ENCODE measurements at places on chromosomes 5 and 9. TPM values are rescaled to one million over a fixed set of nuclear protein-coding genes. Genes with fewer than 3 reads are reported as not detected.

- H3K4me1 ChIP-seq, result peaks cover 18% of the 10 kb centered on the region
- H3K36me3 ChIP-seq, result no peaks in the 10 kb centered on the region
- DNase-seq, result peak; percentile 50
- H3K27me3 ChIP-seq, result no peaks in the 10 kb centered on the region
- peak overlapping the region; percentile 61 for H3K27ac ChIP-seq
Observed at GRCh38 chr5:173890195-173890991, 2.2 kb downstream of the CPEB4 start.

- no peak overlapping the region for H3K27ac ChIP-seq
- DNase-seq, result peak; percentile 86
- no peak overlapping the region for H3K4me3 ChIP-seq
- H3K27me3 ChIP-seq, result no peaks in the 10 kb centered on the region
Observed at GRCh38 chr5:175517824-175518450, 39.6 kb downstream of the SFXN1 start.

The ASTN2 gene
- total RNA-seq, result 7.7 TPM

The DNAH5 gene
- under 0.01 TPM for total RNA-seq

GRCh38 chr5:96725257-96725656 is 63.1 kb downstream of the CAST start:
- no peak overlapping the region for H3K27ac ChIP-seq
- no peak overlapping the region for H3K4me3 ChIP-seq
- DNase-seq, result no peak
- H3K4me1 ChIP-seq, result peaks cover 10% of the 10 kb centered on the region
- no peaks in the 10 kb centered on the region for H3K36me3 ChIP-seq

DNA sequence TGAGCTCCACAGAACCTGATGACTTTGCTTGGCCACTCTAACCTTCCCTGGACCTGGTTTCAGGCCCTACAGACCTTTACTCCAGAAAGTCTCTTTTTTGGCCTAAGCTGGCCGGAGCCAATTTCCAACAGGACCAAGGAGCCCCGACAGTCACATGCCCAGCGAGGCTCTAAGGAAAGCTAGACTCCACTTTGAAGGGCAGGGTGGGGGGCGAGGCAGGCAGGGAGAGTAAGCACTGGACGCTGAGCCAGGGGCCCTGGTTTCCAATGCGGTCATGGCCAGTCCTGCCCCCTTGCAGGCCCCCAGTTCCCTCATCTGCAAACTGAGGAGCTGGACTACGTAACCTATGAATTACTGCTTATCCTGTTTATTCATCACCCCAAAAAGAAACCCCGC is 65.2 kb downstream of the ADAMTS2 start:
- H3K27ac ChIP-seq, result no peak overlapping the region
- no peak overlapping the region for H3K4me3 ChIP-seq
- H3K4me1 ChIP-seq, result peaks cover 9% of the 10 kb centered on the region
- no peak for DNase-seq
- H3K36me3 ChIP-seq, result no peaks in the 10 kb centered on the region
- H3K27me3 ChIP-seq, result no peaks in the 10 kb centered on the region

DNA sequence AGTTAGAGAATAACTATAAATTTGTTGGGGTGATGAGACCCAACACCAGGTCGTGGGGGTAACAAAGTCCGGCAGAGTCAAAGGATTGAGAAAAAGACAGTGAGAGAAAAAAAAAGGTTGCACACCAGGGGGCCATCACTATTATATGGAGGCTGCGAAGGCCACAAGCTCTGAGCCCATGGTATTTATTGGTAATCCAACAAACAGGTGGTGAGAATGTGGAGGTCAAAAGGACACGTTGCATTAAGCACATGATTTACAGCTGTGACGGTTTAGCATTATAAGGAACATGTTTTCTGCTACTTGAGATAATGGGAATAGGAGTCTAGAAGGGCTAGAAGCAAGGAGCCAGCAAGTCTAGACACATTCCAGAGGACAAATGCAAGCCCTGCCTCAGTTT is 2202.2 kb upstream of the C9orf72 start:
- H3K27ac ChIP-seq, result no peak overlapping the region
- H3K4me3 ChIP-seq, result no peak overlapping the region
- H3K36me3 ChIP-seq, result no peaks in the 10 kb centered on the region
- no peak for DNase-seq
- H3K27me3 ChIP-seq, result no peaks in the 10 kb centered on the region

The ZNF354C gene
- total RNA-seq, result 3.4 TPM

- no peaks in the 10 kb centered on the region for H3K36me3 ChIP-seq
- no peaks in the 10 kb centered on the region for H3K4me1 ChIP-seq
- no peaks in the 10 kb centered on the region for H3K27me3 ChIP-seq
- no peak overlapping the region for H3K4me3 ChIP-seq
- no peak overlapping the region for H3K27ac ChIP-seq
Observed at GRCh38 chr9:111108946-111109345, 70.7 kb upstream of the LPAR1 start.

GRCh38 chr9:70403166-70403565 is 11.3 kb downstream of the KLF9 start:
- peaks cover 9% of the 10 kb centered on the region for H3K27me3 ChIP-seq
- DNase-seq, result no peak
- H3K4me3 ChIP-seq, result no peak overlapping the region
- H3K27ac ChIP-seq, result no peak overlapping the region
- no peaks in the 10 kb centered on the region for H3K4me1 ChIP-seq
- H3K36me3 ChIP-seq, result no peaks in the 10 kb centered on the region

DNA sequence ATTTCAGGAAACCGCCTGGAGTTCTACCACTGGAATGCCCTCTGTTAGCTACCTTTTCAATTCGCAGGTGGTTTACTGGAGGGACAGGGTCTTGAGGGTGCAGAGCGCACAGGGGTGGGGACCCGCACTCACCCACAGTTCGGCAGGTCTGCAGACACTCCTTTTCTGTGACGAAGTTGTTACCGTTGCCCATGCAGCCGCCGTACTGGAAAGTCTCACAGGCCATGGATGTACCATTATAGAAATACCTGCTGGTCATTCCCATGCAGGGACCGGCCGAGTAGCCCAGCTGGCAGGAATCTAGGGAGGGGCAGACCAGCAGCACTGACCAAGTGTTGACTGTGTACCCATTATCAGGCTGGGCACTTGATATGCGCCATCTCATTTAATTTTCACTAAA is 16.8 kb downstream of the AMBP start:
- no peak overlapping the region for H3K27ac ChIP-seq
- no peak for DNase-seq
- H3K4me1 ChIP-seq, result peaks cover 4% of the 10 kb centered on the region
- H3K36me3 ChIP-seq, result no peaks in the 10 kb centered on the region
- no peak overlapping the region for H3K4me3 ChIP-seq

- H3K4me1 ChIP-seq, result peaks cover 7% of the 10 kb centered on the region
- no peak overlapping the region for H3K4me3 ChIP-seq
- no peaks in the 10 kb centered on the region for H3K36me3 ChIP-seq
Observed at GRCh38 chr5:68318955-68319705, 103.6 kb downstream of the PIK3R1 start.

The PCA3 gene
- total RNA-seq, result not detected

DNA sequence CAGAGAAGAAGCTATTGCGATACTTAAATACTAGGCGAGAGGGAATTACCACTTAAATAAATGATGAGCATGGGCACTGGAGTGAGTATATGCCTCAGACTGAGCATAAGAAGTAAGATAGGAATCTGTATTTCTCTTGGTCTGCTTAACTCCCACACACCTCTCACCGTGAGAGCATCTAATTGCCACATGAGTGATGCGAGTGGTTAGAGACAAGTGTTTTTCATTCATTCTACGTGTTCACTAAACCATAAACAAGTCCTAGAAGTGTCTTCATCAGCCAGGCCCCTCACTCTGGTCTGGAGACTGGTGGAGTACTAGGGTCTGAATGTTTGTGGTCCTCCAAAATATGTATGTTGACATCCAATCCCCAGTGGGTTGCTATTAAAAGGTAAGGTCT is 150.2 kb upstream of the SLC12A2 start:
- H3K27me3 ChIP-seq, result no peaks in the 10 kb centered on the region
- H3K27ac ChIP-seq, result no peak overlapping the region
- no peaks in the 10 kb centered on the region for H3K4me1 ChIP-seq
- no peaks in the 10 kb centered on the region for H3K36me3 ChIP-seq

The MCTP1 gene
- not detected for total RNA-seq

The OR13D1 gene
- not detected for total RNA-seq

- H3K4me3 ChIP-seq, result no peak overlapping the region
- no peak overlapping the region for H3K27ac ChIP-seq
- H3K27me3 ChIP-seq, result peaks cover 28% of the 10 kb centered on the region
- no peaks in the 10 kb centered on the region for H3K36me3 ChIP-seq
Observed at GRCh38 chr9:126704157-126704891, 90.6 kb downstream of the LMX1B start.

GRCh38 chr5:147902609-147903115 is 3.7 kb downstream of the C5orf46 start:
- no peak for DNase-seq
- no peak overlapping the region for H3K27ac ChIP-seq
- no peaks in the 10 kb centered on the region for H3K36me3 ChIP-seq
- H3K27me3 ChIP-seq, result no peaks in the 10 kb centered on the region
- no peak overlapping the region for H3K4me3 ChIP-seq

DNA sequence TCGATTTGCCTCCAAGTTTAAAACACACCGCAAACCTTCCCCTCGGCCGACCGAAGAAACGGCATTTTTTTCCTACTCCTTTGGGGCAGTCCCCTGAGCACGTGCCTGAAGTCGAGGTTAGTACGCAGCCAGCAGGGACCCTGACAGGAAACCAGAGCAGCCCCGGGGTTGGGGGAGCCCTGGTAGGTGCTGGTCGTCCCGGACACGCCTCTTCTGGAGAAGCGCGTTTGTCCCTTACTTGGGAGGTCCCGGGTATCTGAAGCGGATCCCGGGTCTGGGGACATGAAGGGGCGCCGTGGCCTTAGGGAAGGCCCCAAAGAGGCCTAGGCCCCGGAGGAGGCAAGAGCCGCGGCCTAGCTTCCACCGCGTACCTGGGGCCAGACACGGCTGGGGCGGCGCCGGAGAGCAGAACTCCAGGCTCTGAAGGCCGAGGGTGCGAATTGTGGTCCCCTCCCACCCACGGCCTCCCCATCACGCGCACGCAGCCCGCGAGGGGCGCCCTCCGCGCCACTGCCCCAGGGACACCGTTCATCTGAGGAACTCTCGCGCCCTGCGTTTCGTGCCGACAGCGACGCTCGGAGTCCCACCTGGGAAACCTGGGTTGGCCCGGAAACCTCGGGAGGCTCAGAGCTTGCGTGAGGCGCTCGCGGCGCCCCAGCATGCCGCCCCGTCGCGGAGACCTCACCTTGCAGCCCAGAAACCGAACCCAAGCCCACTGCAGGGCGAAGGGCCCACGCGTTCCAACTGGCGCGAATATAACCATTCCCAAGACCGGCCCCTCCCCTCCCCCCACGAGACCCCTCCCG is 10.4 kb downstream of the OTP start:
- no peaks in the 10 kb centered on the region for H3K36me3 ChIP-seq
- H3K4me3 ChIP-seq, result no peak overlapping the region
- peaks cover 4% of the 10 kb centered on the region for H3K4me1 ChIP-seq
- H3K27me3 ChIP-seq, result peaks cover 100% of the 10 kb centered on the region
- DNase-seq, result no peak
- no peak overlapping the region for H3K27ac ChIP-seq

GRCh38 chr5:159211729-159212174 is 2.4 kb upstream of the RNF145 start:
- H3K4me3 ChIP-seq, result no peak overlapping the region
- H3K27ac ChIP-seq, result no peak overlapping the region
- no peaks in the 10 kb centered on the region for H3K27me3 ChIP-seq

- H3K36me3 ChIP-seq, result no peaks in the 10 kb centered on the region
- no peak overlapping the region for H3K4me3 ChIP-seq
- no peaks in the 10 kb centered on the region for H3K4me1 ChIP-seq
- DNase-seq, result peak; percentile 0
Observed at GRCh38 chr9:30382271-30382670, 2002.2 kb upstream of the ACO1 start.

GRCh38 chr5:50653946-50654345 is 12.5 kb upstream of the PARP8 start:
- no peak overlapping the region for H3K4me3 ChIP-seq
- no peak overlapping the region for H3K27ac ChIP-seq
- no peak for DNase-seq
- H3K27me3 ChIP-seq, result no peaks in the 10 kb centered on the region
- H3K36me3 ChIP-seq, result no peaks in the 10 kb centered on the region

The ZNF483 gene
- 4.5 TPM for total RNA-seq

DNA sequence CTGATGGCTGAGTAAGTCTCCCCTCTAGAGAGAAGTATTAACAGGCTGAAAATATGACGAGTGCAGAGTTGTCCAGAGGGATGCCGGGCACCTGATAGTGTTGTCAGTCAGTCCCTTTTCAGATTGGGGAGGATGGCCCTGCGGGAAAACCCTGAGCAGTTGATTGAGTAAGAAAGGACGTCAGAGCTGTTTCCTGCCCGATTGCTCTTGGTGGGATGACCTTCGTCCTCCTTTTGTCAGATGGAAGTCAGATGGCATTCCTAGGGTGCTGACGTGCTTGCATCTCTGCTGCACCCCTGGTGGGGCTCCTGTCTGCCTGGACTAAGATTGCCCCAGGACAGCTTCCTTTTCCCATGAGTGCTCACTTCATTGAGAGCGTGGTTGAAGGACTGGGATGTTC is 9.8 kb downstream of the ZNF354B start:
- peak; percentile 85 for DNase-seq
- H3K4me1 ChIP-seq, result no peaks in the 10 kb centered on the region
- H3K4me3 ChIP-seq, result no peak overlapping the region

DNA sequence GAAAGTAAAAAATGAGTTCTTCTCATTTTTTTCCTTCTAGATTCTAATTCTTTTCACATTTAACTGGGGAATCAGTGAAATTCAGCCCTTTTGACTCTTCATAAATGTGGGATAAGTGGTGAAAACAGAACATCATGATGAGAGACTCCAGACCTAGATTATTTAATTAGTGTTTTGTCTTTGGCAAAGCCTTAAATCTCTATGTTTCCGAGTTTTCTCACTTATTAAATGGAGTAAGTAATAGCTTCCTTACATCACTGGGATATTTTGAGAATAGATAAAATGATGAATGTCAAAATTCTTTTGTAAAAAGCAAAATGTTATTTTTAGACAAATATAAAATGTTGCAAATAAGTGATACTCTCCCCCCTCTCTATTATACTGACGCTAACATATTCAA is 468.6 kb upstream of the ARRDC3 start:
- H3K27ac ChIP-seq, result no peak overlapping the region
- H3K36me3 ChIP-seq, result no peaks in the 10 kb centered on the region
- no peak overlapping the region for H3K4me3 ChIP-seq
- H3K4me1 ChIP-seq, result no peaks in the 10 kb centered on the region
- H3K27me3 ChIP-seq, result no peaks in the 10 kb centered on the region

- peaks cover 3% of the 10 kb centered on the region for H3K4me1 ChIP-seq
- no peaks in the 10 kb centered on the region for H3K27me3 ChIP-seq
- no peak for DNase-seq
- H3K4me3 ChIP-seq, result no peak overlapping the region
Observed at GRCh38 chr9:6426117-6426516, 13.1 kb downstream of the UHRF2 start.

The KIAA1191 gene
- 160 TPM for total RNA-seq

The MCIDAS gene
- not detected for total RNA-seq

GRCh38 chr9:131187957-131188356 is 62.6 kb downstream of the NUP214 start:
- no peak overlapping the region for H3K27ac ChIP-seq
- H3K36me3 ChIP-seq, result peaks cover 29% of the 10 kb centered on the region
- no peaks in the 10 kb centered on the region for H3K27me3 ChIP-seq
- no peaks in the 10 kb centered on the region for H3K4me1 ChIP-seq
